ENCODE measurements at places on chromosomes 16 and 17.

DNA sequence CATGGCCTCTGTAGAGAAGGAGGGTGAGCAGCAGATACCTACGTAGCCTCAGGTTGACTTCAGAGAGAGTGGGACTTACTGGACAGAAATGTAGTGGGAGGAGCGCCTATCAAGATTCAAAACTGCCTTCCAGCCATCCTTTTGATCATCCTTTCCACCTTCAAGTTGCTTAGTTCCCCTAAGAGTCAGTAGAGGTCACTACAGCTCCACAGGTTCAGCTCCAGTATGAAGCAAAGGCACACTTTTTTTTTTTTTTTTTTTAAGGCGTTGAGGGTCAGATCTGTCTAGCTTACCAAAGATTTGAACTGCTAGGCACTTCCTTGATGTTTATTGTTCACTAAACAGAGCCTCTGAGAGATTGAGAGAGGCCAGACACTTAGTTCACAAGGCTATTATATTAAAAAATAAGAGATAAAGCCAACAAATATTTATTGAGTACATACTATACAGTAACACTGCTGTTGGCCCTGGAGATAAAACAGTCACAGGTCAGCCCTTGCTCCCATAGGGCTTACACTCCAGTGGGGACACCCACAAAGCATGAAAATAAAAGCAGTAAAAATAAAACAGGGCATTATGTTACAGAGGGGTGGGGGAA, 3.1 kb downstream of the RNF227 start:
- no peak for DNase-seq

- DNase-seq = no peak
Observed at GRCh38 chr17:37824534-37825485, 80.0 kb upstream of the HNF1B start.

- DNase-seq = no peak
Observed at GRCh38 chr17:39781031-39781860, 43.5 kb downstream of the GRB7 start.

DNA sequence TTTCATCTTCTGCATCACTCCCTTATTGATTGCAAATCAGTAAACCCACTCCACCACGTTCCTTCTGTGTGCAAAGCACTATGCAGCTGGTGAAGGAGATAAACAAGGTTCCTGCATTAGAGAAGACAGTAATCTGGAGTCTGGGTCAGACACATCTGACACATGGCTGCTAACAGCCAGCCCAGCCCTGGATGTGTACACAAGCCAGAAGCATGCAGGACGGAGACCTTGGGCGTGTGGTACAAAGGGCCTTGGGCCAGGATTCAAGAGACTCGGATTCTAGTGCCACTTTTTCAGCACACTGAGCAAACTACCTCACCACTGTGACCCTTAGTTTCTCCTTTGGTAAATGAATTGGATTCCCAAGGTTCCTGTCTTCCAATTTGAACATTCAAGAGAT, 86.6 kb upstream of the DNAH9 start:
- no peak for DNase-seq

DNA sequence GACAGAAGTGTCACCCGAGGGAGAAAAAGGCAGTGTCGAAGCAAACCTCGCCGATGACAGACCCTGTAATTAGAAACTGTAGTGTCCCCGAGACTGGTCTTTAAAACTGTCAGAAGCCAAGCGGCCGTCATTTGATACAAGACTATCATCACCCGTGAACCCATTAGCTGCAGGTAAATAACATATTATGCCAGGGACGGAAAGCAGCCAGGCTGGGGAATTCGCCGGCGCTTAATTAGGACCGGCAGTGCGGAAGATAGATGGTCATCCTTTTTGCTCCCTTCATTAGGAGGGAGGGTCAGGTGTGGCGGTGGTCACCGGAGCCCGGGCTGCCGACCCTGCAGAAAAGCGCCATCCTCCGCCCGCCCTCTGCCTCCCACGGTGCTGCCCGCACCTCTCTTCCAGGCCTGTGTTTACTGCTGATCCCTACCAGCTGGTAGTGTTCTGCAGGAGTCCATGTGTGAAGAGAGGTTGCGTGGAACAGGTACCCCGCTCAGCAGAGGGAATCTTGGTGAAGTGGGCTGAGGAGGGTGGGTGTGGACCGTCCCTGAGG, 109.4 kb upstream of the GSE1 start:
- DNase-seq = no peak

DNA sequence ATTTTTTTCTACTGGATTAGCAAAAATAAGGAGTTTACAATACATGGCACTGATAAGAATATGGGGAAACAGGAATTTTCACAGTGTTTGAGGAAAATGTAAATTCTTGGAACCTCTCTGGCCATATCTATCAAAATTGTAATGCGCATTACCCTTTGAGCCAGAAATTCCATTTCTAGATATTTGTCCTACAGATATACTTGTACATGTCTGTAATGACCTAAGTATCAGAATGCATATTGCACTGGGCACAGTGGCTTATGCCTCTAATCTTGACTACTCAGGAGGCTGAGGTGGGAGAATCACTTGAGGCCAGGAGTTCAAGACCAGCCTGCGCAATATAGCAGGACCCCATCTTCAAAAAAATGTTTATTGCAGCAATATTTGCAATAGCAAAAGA, 25.8 kb upstream of the HAS3 start:
- no peak for DNase-seq

GRCh38 chr16:81696166-81696960, 82.7 kb upstream of the PLCG2 start:
- DNase-seq = no peak

GRCh38 chr16:21645261-21645721, 7.1 kb downstream of the IGSF6 start:
- DNase-seq = no peak

DNA sequence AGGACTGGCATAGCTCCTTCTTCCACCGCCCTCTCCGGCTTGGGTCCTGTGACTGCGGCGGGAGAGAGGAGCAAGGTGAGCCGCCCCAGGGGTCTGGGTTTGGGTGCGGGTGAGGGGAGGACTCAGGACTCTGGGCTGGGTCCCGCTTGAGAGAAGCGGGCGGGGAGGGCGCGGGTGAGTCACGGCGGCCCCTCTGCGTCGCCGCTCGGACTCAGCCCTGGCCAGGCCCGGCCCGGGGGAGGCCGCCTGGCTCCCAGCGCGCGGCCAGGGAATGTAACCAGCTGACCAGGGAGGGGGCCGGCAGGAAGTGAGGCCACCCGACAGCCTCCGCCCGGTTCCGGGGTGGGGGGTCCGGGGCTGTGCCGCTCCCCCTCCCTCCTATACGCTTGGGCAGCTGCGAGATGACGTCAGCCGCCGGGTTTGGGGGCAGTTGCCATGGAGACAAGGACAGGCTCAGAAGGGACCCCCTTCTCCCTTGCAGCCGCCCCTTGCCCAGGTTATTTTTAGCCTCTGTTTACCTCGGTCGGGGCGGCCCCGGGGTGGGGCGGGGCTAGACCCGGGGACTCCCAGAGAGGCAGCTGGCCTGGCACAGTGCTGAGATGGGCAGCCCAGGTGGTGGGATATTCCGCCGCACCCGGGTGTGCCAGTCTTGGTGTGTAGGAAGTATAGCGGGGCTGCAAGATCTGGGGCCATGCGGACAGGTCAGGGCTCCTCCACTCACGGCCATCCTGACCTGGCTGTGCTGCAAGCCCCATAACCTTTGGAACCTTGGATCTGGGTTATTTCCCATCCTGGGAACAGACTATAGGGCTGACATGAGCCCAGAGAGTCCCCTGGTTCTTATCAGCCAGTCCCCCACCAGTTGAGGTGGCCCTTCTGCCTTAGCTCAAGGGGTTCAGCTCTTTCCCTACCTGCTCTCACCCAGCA, 1.6 kb downstream of the RIPOR1 start:
- no peak for DNase-seq

GRCh38 chr16:14186007-14186794, 115.1 kb downstream of the MRTFB start:
- no peak for DNase-seq

DNA sequence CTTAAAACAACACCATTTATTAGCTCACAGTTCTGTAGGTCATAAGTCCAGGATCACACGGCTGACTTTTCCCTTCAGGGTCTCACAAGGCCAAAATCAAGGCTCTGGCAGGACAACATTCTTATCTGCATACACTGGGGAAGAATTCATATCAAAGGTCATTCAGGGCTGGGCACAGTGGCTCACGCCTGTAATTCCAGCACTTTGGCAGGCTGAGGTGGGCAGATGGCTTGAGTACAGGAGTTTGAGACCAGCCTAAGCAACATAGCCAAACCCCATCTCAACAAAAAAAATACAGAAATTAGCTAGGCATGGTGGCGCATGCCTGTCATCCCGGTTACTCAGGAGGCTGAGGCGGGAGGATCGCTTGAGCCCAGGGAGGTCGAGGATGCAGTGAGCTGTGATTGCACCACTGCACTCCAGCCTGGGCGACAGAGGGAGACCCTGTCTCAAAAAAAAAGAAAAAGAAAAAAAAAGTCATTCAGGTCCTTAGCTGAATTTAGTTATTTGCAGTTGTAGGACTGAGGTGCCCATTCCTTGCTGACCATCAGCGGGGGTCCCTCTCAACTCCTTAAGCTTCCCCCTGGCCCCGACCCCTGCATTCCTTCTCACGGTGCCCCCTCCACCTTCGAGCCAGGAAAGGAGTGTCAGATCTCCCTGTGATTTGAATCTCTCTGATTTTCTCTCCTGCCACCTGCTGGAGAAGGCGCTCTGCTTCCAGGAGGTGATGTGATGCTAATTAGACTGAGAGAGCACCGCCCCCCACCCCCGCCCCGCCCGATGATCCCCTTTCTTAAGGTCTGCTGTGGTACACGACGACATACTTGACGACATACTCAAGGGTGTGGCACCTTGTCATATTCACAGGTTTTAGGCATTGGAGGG, 91.8 kb upstream of the CLEC18A start:
- no peak for DNase-seq

- no peak for DNase-seq
Observed at GRCh38 chr16:23948949-23949411, 113.2 kb downstream of the PRKCB start.

- DNase-seq = no peak
Observed at GRCh38 chr17:72184805-72185204, 64.0 kb downstream of the SOX9 start.

DNA sequence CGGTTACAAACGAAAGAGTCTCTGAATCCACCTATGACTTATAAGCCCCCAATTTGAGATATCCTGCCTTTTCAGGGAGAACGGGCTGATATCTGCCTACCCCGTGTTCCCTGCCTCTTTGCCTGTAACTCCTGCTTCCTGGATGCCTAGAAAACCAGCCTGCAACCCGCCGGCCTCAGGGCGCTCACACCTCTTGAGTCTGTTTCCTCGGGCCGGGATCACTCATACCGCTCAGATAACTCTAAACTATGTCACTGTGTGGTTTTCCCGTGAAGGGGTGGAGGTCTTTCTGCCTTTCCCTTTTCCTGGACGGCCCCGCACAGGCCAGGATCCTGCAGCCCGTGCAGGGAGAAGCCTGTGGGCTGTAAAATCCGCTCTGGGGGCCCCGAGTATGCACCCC, 10.4 kb downstream of the RPUSD1 start:
- no peak for DNase-seq

DNA sequence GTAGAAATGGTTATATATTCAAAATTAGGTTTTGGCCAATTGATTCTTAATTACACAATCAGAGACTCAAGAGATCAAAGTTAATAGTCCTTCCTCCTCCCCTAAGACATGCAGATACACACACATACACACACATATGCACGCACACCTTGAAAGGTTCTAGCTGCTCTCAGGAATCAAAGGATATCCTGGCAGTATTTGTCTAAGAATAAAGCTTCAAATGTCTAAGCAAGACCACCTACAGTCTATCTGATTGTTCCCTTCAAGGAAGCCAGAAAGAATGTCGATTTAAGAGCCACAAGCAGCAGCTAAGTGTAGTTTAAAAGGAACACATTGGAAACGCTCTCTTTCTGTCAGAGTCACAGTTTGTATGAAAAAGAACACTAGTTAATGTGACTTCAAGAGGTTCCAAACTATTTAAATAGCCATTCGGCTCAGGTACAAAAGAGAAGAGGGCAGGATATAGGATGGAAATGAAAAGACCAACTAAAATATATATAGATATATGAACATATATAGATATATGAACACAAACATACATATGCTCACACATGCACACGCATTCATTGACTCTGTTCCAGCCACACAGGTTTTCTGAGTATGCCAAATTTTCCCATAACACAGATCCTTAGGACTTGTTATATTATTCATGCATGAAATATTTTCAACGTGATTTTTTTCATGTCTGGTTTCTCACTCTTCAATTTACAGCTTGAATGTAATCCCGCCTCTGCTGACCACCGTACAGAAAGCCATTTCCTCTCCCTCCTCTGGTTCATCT, 79.0 kb downstream of the CDH8 start:
- DNase-seq = no peak

DNA sequence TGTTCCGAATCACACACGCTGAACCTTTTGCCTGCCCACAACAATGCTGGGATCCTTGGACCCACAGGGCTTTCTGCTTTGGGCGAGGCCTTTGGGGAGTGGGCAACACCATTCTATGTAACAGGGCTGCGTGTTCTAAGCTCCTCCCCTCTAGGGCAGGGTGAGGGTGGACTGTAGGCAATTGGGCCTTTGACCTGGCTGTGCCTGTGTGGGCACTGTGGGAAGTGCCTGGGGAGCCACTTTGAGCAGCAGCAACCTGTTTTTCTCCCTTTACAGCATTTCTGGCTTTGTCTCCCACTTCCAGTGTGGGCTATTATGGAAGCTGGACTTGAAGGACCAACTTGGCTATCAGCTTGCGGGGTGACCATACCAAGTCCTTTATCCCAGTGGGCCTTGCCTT, 128.9 kb upstream of the WSCD1 start:
- no peak for DNase-seq

GRCh38 chr17:60079401-60080243, 901 bp upstream of the HEATR6 start:
- DNase-seq = no peak

DNA sequence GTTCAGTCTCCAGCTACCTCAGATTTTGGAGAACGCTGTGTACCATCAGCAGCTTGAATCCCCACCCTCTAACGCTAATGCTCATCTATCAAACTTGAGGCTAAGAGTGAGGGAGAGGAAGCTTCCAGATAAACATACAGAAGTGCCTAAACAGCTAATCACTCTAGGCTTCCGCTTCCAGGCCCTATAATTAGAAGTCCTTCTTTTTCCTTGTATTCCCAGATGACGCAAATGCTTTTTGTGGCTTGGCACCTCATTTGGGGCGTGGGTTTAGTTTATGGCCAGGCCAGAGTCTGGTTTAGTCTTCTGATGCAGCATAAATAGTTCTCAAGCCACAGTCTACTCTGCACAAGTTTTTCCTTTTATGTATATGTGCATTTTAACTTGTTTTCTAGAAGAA, 263.4 kb downstream of the BCAS3 start:
- no peak for DNase-seq

GRCh38 chr17:42467889-42468288, 9.2 kb downstream of the ATP6V0A1 start:
- DNase-seq = no peak

GRCh38 chr16:66701026-66701425, 4.5 kb upstream of the CMTM4 start:
- DNase-seq = no peak

- DNase-seq = peak; percentile 92
Observed at GRCh38 chr17:21275579-21276263, 8.8 kb upstream of the MAP2K3 start.

DNA sequence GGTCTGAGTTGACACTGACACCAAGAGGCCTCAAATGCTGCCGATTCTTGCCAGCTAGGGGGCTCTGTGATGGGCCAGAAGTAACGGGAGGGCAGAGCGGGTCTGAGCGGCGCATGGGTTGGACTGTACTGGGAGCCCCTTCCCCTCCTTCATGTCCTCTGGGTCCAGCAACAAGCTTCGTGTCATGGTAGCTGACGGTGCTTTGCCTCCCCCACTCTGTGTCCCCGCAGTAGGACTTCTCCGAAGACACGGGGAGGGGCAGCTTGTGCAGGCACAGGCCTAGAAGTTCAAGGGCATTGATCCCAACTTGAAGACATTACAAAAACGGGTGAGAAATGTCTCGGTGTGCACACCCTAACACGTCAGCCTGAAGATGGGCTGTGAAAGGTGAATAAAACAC, 39.8 kb upstream of the DNAH17 start:
- no peak for DNase-seq

All from activated CD4-positive, alpha-beta T cell treated with anti-CD3 and anti-CD28 coated beads, Interleukin-2, amount 50 U/mL, for 24 hours (primary cell).